Activated naive CD4-positive, alpha-beta T cell treated with Interleukin-2 at 50 U/mL for 16 hours (primary cell): ENCODE measurements at places on chromosomes 16 and 17.
A peak's percentile ranks its signal among the peaks of the same experiment; 100 is the strongest.

- peak; percentile 56 for DNase-seq
These were observed 40.4 kb upstream of the NDRG4 start for GRCh38 chr16:58459344-58460218.

DNA sequence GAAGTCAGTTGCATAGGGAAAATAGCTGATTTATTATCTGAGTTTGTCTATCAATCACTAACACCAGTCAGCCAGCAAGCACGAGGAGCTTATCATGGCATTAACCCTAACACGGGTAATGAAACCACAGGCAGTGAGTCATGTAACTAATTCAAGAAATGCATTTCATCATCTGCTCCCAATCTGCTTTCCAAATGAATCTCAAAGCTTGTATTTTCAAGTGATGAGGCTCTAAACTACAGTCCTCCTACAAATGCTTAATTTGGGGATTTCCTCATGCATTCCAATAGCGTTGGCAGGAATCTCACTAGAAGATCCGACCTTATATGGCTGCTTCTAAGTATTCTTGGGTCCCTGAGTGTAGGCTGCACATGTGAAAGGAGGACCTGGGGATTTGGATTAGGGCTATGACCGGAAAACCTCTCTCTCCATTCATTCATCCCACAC, 118.4 kb upstream of the HSBP1 start:
- no peak for DNase-seq

DNA sequence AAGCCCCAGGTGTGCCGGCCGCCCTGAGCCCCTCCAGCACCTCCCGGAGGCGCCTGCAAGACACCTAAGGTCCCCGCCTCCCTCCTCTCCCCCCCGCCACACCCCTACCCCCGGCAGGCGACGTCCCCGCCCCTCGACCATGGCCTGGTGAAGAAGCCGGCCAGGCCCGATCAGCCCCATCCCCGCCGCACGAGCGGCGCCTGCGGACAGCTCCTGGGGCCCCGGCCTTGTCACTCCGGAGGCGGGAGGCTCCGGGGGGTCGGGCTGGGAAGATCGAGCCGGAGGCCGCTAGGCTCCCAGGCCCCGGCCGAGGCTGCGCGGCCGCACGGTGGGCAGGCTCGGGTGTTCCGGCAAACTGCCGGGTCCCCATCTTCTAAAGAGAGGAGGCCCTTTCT, 405 bp upstream of the ACE start:
- peak; percentile 27 for DNase-seq

- DNase-seq: no peak
These were observed 17.4 kb downstream of the WNT9B start for GRCh38 chr17:46868689-46869187.

DNA sequence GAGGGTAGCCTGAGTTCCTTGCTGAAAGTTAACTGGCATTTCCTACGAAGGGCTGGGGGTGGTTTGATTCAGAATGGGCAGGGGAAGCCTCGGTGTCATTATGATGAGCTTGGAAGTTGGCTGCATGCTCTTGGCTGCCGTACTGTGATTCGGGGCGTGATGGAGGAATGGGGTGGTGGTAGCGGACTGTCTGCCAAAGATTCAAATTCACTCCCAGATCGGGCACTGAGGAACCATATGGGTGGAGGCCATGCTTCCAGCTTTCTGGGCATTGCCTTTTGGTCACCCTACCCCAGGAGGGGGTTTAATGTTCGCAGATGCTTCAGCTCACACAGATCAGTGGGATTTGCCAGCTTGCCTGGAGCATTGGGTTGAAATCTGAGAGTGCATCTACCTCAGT, 492.8 kb upstream of the EEF2KMT start:
- DNase-seq: no peak

GRCh38 chr17:29162082-29162908, 17.9 kb downstream of the MYO18A start:
- no peak for DNase-seq

- DNase-seq: no peak
These were observed 8.3 kb downstream of the BAIAP3 start for GRCh38 chr16:1341495-1342420.

- no peak for DNase-seq
These were observed 133.9 kb downstream of the PRKCB start for GRCh38 chr16:23969468-23970297.

DNA sequence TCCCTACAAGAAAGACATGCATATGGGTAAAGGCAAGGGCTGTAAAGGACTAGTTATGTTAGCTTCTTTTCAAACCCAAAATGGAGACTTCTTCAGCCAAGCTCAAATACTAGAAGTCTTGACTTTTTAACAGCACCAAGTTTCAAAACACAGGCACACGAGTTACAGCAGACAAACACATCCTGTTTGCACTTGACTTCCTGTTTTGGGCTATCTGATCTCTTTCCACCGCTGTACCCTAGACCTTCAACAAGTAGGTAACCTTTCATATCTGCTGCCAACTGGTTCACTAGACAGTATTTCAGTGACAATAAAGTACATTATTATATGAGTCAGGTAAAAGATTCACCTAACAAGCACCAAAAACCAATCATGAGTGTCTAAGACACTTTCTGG, 12.3 kb downstream of the RFFL start:
- DNase-seq: no peak

- DNase-seq: no peak
These were observed 74.1 kb downstream of the ASIC2 start for GRCh38 chr17:33218698-33219601.

GRCh38 chr17:1957037-1957436, 68.1 kb downstream of the RTN4RL1 start:
- DNase-seq: no peak

GRCh38 chr17:50472286-50472685, 3.6 kb upstream of the CHAD start:
- no peak for DNase-seq

- DNase-seq: no peak
These were observed 15.9 kb downstream of the CACNA1H start for GRCh38 chr16:1168837-1169236.

DNA sequence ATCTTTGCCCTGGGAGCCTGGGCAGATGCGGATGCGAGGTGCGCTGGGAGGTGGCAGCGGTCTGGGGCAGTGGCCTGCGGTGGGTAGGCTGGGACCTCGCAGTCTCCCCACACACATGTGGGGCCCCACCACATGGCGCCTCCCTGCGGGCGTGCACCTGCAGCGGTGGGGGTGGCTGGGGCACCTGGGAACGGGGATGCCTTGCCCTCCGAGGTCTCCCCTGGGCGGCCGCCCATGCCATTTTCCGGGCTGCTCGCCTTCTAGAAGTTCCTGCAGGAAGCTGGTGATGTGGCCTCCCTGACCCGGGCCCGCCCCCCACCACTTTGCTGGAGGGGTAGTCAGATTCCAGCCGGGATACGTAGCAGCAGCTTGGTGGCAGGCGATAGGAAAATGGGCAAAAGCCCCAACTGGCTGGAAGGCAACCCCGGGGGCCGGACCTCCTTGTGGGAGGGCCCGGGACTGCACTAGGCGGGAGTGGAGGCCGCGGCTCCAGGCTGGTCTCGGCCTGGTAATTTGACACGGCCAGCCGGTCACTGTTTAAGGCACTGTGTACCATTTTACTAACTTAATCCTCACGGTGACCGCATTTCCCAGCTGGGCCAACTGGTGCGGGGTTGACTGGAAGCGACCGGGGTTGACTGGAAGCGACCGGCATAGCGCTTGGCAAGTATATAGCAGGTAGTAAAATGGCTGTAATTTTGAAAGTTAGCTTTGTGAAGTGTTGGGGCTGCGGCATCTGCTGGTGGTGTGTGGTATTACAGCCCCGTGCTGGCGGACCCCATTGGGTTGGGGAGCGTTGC, 38.5 kb downstream of the IGF2BP1 start:
- peak; percentile 37 for DNase-seq

DNA sequence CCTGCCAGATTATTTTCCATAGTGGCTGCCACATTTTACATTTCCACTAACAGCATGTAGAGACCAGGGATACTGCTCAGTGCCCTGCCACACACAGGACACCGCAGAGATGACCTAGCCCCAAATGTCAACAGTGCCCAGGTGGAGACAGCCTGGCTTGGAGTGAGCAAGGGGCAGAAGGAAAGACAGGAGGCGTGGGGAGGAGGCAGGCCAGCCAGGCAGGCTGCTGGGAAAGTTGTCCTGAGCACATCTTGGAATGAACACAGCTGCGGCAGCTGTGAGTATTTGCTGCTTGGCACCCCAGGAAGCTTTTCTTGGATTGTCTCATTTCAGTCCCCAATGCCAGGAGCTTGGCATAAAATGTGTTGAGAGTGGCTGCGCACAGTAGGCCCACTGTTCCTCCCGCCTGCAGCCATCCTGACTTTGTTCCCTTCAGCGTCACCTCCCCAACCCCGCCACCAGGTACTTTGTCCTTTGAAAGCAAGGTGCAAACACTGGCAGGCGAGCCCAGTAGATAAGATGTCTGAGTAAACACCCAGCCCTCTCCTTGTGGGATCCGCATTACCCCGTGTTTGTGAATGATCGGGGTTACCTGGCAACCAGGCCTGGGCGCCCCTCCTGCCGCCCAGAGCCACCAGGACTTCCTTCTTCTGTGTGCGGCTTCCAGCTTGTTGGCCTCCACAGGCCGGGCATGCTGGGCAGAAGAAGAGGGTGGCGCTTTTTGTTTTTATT, 114.0 kb downstream of the CMIP start:
- no peak for DNase-seq

GRCh38 chr17:78089576-78090281, 38.8 kb downstream of the TMC6 start:
- DNase-seq: no peak

- no peak for DNase-seq
These were observed 43.5 kb downstream of the VPS35L start for GRCh38 chr16:19598805-19599510.

DNA sequence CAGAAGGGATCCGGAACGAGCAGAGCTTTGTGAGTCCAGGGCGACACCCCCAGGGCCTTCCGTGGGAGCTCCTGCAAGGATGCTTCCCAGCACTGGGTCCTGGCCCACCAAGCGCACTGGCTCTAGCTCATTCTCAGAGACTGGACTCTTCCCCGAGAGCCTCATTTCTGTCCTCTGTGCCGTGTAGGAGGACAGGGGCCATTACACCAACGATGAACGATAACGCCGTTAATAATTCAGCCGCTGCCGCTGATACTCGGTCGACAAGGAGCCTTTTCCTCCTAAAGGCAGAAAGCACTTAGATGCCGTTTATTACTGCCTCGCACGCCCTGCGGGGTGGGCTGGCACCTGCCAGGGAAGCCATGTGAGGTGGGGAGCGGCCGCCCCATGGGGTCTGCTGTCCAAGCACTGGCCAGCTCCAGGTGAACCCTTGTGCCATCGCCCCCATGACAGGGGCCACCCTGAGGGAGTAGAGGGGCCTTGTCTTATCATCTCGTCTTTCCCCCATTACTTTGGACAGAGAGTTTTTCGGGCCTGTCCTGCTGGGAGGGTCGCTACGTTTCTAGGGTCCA, 33.5 kb downstream of the TBC1D16 start:
- no peak for DNase-seq

- DNase-seq: no peak
These were observed 19.6 kb upstream of the HOXB9 start for GRCh38 chr17:48645639-48646182.

GRCh38 chr17:14781123-14781522, 480.2 kb downstream of the HS3ST3B1 start:
- DNase-seq: no peak

DNA sequence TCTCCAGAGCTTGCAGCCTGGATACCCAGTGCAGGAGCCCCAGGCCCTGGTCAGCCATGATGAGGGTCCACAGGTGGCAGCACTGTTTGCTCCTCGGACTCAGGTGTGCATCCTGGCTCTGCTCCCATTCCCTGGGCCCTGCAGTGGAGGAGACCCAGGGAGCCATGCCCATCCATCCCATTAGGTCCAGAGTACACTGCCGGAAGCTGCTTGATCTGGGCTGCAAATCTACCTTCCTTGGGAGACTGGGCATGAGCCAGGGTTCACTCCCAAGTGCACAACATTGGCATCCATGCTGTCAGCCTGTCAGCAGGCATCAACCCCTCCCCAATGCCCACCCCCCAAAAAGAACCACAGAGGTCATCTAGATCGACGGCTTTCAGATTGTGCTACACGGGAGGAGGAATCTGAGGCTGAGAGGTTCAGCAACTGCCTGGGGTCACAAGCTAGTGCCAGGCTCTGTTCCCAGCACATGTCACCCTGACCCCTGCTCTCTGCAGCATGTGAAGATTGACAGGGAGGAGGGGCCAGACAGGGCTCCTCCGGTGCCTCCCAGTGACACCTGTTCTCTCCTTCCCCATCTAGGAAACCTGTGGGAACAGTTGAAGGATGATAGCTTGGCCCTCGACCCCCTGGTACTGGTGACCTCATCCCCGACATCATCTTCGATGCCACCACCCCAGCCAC, 15.7 kb downstream of the UNC119 start:
- DNase-seq: no peak

DNA sequence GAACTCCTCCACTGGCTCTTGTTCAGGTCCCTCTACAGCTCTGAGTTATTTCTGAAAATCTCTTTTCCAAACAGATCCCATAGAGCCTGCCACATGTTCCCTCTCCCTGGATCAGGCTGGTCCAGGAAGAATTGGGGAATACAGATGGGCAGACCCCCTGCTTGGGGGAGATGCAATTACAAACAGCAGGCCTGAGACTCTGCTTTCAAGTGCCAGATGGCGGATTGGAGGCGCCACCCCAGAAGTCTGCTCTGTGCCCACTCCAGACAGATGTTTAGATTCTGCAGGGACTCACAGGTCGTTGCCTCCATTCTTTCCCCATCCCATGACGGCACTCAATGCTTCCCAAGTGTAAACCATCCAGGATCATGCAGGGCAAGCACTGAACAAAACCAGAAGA, 316.6 kb downstream of the SLC39A11 start:
- DNase-seq: no peak

GRCh38 chr17:73027130-73027741, 65.3 kb downstream of the SLC39A11 start:
- no peak for DNase-seq

DNA sequence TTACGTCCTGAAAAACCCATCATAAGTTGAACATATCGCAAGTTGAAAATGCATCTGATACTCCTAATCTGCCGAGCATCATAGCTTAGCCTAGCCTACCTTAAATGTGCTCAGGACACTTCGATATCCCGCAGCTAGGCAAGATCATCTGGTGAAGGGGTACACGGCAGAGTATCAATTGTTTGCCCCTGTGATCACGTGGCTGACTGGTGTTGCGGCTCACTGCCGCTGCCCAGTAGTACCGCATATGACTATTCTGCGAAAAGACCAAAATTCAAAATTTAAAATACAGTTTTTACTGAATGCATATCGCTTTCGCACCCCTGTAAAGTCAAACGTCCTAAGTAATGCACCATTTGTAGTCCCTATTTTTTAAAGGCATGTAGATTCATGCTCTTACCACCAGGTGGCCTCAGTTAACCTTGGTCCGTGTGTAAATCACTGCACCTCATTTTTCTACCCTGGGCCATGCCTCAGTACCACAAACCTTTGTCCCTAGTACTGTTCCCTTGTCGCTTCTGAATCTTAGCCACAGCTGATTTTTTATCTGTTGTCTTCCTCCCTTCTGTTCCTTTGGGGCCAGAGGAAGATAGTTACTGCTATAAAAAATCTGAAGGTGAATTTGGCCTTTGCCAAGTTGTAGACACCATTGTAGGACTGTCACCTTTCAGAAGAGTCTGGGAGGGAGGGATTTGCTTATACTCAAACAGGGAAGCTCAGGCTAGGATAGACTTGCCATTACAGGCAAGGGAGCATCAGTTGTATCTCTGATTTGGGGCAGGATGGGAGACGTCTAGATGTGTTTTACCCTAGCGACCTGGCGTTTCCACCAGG, 34.4 kb downstream of the WWP2 start:
- DNase-seq: peak; percentile 9

GRCh38 chr16:729768-730665, 3.1 kb downstream of the HAGHL start:
- no peak for DNase-seq

- DNase-seq: no peak
These were observed 14.6 kb upstream of the CSNK1D start for GRCh38 chr17:82287868-82288801.

- DNase-seq: no peak
These were observed 96.7 kb downstream of the GNAO1 start for GRCh38 chr16:56288019-56288418.
